ENCODE measurements at places on chromosomes 7 and 10.

GRCh38 chr7:158811461-158811860 is 17.8 kb downstream of the ESYT2 start:
- peak; percentile 35 for DNase-seq

DNA sequence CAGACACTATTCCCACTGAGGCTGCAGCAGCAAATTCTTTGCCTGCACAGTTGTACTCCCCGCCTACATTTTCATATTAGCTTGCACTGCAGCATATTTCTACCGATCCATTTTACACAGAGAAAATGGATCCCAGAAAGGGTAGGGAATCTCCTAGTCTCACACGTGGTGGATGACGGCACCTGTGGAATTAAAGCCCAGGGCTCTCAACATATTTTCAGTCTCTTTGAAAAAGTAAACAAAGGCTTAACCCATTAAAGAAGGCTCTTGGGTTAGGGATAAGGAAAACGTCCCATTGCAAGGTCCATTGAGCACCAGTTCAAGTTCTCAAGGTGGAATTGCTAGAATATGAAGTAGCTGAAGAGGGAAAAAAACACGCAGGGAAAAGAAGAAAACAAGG is 49.4 kb upstream of the FOXI2 start:
- no peak for DNase-seq

DNA sequence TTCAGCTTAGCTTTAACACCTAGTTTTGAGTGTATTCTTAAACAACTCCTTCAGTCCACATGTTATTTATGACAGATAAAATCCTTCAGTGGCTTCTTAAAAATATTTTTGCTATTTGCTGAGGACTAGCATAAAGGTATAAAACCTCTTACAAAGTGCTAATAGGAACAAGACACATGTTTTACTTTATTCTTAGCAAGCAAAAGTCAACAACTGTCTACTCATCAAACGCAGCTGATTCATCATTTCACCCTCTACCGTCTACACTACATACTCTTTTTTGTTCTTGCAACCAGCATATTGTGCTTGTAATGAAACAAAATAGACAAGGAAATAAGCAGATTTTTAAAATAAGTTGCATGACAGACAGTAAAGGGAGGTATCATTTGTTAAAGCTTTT is 319.7 kb downstream of the SNX13 start:
- no peak for DNase-seq

DNA sequence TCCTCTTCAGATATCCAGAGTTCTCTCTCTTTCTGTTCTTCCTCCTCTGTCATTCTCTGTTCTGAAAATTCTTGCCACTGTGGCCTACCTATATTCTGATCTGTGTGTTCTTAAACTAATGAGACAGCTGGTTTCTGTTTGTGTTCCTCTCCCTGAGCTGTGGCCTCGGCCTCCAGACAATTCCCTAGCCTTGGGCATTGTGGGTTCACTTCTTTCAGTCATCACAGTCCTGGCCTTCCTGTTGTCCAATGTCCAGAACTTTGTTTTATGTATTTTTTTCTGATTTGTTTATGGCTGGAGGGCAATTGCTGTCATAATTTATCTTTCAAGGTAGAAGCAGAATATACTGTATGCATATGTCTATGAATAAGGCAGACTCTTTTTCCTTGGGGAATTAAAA is 173.2 kb upstream of the MTPN start:
- no peak for DNase-seq

DNA sequence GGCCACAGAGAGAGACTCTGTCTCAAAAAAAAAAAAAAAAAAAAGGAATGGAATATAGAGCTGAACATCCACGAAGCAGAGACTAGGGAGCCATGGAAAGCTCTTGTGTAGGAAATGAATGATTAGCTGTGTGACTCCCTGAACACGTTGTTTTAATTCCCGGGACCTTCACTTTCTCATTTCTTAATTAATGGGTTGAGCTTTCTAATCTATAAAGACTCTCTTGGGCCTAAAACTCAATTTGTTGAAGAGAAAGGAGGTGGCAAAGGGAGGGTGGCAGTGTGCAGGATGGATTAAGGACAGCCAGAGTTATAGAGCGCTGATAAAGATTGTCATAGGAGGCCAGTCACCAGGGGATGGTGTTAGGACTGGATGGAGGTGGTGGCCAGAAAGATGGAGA is 48.0 kb downstream of the CYCS start:
- no peak for DNase-seq

GRCh38 chr10:114258274-114258840 is 19.3 kb downstream of the VWA2 start:
- no peak for DNase-seq

GRCh38 chr10:93589648-93590562 is 11.1 kb downstream of the RBP4 start:
- no peak for DNase-seq

GRCh38 chr10:24882047-24882698 is 70.2 kb downstream of the PRTFDC1 start:
- DNase-seq = peak; percentile 58

GRCh38 chr10:121437596-121437995 is 160.6 kb downstream of the FGFR2 start:
- no peak for DNase-seq

DNA sequence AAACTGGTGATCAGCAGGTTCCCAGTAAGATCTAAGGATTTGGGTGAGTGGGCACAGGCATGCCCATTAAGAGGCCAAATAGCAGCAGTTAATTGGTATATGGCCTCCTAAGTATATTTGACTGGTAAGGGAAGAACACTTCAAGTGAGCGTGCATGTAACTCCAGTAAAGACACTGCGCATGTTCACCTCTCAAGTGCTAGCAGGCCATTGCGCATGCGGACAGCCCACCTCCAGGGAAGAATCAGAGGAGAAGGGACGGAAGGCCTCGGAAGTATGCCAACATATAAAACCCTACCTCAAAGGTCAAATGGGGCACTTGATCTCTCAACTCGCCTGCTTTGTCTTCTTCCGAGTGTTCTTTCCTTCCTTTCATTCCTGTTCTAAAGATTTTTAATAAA is 118.0 kb downstream of the ARL5B start:
- DNase-seq = no peak

DNA sequence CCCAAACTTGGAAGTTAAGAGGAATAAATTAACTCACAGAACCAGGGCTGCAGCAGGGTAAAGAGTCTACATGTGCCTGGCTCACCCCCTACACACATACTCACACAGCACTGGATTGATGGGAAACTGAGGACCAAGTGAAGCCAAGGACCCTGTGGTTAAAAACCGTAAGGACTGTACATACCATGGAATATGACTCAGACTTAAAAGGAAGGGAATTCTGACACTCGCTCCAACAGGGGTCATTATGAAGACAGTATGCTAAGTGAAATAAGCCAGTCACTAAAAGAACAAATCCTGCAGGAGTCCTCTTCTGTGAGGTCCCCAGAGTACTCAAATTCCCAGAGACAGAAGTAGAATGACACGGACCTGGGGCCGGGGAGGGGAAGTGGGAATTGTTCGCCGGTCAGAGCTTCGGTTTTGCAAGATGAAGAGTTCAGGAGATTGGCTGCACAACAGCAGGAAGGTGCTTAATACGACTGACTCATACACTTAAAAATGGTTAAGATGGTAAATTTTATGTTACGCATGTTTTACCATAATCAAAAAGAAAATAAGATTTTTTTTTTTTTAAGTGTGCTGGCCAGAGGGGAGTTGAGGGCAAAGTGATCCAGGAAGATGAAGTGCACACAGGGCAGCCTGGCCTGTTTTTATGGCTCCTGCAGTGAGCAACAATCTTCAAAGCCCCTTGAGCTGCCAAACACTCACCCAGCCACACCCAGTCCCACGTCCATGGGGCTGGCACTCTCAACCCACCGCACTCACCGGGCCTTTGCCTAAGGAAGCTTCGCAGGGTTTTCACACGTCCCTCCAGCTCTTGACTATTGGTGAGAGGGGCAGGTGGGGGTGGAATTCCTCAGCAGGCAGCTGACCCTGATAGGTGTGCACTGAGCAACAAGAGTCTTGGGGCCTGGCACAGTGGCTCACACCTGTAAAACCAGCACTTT is 26.4 kb downstream of the DRGX start:
- DNase-seq = no peak

DNA sequence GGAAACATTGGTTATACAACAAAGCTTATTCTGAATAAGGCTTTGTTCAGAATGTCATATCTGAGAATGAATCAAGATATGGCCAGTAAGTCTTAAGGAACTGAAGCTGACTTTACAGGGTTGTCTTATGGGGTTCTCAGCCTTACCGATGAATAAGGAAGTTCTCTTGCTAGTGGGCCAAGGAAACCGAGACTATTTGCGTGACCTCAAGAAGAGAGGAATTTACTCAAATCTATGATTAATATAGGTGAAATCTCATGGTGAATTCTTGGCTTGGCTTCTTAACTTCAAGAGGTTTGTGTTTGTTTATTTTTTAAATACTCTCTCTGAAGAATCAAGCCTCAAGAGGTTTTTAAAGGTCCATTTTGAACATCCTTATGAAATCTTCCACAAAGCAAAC is 4.7 kb upstream of the MRLN start:
- no peak for DNase-seq

DNA sequence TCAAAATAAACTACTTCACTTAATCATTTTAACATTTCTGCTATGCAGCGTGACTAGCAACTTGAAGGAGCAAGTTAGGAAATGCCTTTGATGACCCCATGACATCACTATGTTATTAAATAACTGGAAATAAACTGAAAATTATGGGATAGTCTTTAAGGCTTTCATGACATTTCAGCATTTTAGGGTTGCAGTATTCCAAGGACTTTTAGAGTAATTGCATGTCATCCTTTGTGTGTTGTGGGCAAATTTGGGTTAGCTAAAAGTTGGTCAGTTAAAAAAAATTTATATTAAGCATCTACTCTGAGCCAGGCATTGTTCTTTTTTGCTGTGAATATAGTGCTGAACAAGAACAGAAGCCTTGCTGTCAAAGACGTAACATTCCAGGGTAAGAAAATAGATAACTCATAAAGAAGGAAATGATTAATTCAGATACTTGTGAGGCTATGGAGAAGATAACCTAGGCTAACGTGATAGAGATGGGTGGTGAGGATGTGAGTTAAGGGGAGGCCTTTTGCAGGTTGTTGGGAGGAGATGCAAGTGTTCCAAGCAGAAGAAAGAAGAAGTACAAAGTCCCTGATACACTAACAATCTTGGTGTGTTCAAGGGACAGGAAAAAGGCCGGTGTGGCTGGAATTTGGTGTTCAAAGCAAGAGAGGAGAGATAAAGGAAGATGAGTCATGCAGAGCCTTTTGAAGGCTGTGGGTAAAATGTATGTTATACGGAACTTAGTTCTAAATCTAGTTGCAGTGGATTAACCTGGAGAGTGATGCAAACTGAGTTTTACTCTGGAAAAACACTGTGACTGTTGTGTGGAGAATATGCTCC is 610.2 kb downstream of the AUTS2 start:
- no peak for DNase-seq

DNA sequence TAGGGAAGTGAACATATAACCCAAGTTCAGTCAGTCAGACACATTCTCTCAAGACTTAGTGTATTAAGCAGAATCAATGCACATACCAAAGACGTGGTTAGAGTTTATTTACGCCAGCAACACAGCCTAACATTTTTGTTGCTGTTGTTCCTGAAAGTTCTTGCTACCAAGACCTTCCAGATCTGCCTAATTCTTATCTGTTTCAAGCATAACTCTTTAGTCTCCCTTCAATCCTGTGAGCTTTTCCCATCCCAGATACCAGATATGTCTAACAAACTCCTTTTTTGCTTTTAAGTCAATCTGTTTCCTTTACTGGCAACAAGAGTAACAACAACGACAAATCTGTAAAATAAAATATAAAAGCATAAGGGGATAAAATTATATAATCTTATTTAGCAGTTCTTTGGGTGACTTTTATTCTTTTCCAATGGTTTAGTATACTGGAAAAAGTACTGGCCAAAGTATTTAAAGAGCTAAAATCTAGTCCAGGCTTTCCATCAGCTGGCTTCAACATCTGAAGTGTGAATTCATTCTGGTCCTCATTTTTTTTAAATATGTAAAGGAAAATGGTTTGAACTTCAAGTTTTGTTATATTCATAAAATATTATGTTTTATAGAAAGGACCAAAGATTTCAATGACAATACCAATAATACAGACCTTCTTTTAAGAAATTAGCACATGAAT is 193.8 kb downstream of the IMMP2L start:
- DNase-seq = no peak

DNA sequence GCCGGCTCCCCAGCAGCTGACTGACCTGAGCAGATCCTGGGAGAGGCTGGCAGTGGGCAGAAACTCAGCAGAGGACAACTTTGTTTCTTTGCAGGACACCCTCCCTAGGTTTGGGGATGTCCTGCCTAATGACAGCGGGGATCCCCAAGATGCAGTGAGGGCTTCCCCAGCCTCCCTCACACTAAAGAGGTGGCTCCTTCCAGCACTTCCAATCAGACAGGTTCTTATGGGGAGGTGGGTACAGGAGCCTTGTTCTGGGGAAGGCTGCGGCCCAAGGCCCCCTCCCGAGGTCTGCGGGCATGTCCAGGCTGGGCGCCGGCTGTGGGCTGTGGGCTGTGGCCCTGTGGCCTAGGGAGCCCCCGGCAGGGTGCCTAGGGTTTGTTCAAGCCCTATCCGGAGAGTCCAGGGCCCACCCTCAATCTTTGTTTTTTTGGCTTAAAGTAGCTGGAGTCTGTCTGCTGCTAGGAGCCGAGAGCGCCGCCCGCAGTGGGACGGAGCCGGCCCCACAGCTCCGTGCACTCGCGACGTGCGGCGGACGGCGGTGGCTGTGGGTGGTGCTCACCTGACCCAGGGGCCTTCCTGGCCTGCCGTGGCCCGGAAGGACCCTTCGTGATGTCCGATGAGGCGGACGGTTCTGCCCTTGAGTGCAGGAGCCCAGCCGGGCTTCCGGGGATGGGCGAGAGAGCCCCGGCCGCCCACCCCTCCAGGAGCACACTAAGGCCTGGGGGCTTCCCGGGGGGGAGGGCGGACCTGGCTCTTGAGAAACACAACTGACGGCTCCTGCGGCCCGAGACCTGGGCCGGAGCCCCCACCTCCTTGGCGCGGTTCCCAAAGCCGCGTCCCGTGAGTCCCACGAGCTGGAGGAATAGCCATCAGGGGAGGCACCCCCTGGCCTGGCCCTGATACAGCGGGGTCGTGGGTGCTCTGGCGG is 57.2 kb downstream of the PDGFA start:
- DNase-seq = no peak

DNA sequence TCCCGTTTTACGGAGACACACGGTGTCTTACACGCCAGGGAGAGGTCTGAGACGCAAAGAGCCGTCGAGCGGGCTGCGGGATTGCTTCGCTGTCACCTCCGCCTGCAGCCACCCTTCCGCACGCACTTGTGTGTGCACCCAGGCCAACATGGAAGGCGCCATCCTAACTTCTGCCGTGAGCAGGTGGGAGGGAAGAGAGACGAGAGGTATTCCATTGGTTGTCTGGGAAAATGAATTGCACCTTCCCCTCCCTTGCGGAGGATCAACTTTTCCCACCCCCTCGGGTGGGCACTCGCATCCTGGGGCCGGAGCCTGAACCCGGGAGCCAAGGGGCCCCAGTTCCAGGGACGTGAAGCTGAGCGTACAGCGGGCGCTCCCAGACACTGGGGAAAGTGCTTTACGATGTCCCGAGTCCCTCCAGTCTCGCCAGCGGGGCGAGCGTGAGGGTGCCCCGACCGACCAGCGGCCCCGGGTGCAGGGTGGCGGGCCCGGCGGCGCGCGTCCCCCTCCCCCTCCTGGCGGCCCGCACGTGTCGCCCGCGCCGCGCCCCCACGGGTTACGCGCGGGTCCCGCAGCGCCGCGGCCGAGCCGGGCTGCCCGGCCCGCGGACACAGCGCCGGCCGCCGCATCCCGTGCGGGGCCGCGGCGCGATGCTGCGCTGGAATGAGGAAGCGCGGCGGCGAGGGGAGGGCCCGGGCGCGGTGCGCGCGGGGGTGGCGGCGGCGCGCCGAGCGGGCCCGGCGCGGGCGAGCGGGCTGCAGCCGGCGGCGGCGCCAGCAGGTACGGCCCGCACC is 984 bp upstream of the IKZF1 start:
- peak; percentile 32 for DNase-seq
